ENCODE measurements at places on chromosomes 1 and 21. TPM values are rescaled to one million over a fixed set of nuclear protein-coding genes. Genes with fewer than 3 reads are reported as not detected.

DNA sequence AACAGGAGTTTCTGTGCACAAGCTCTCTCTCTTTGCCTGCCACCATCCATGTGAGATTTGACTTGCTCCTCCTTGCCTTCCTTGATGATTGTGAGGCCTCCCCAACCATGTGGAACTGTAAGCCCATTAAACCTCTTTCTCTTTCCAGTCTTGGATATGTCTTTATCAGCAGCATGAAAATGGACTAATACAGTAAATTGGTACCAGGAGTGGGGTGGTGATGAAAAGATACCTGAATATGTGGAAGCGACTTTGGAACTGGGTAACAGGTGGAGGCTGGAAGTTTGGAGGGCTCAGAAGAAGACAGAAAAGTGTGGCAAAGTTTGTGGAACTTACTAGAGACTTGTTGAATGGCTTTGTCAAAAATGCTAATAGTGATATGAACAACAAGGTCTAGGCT lies 69.1 kb upstream of the VANGL1 start:
- no peak for DNase-seq

DNA sequence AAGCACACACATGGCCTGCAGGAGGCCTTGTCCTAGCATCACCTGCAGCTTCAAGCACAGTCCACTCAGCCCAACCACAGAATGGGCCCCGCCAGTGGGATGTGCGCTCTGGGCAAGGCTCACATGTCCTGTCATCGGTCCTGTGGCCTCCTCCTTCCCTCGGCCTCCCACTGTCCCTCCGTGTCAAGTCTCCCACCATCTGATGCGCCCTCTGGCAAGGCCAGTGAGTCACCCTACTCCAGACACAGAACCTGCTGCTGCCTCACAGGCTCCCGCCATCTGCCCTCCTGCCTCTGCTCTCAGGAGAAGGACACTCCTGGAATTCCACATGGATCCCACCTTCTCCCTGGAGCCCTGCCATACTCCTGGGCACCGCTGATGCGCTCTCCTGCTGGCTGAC lies 14.2 kb downstream of the KCNAB2 start:
- no peak for DNase-seq

GRCh38 chr1:230744382-230744781 lies 2.8 kb upstream of the CAPN9 start:
- no peak for DNase-seq

GRCh38 chr1:169708647-169709046 lies 2.8 kb downstream of the SELL start:
- no peak for DNase-seq

- no peak for DNase-seq
These were observed 110.1 kb downstream of the SPSB1 start for GRCh38 chr1:9402717-9403225.

- no peak for DNase-seq
These were observed 2.3 kb downstream of the EPS8L3 start for GRCh38 chr1:109761227-109762038.

BTG2 gene
- 215 TPM for polyA plus RNA-seq

DMBX1 gene
- not detected for polyA plus RNA-seq

SLC45A3 gene
- polyA plus RNA-seq, result 8.6 TPM
